Stimulated activated CD4-positive, alpha-beta T cell treated with anti-CD3 and anti-CD28 coated beads, Interleukin-12 subunit alpha, Interleukin-12 subunit beta, amount 100 ng/mL, for 4 hours (primary cell): ENCODE measurements at places on chromosomes 3 and 15.

GRCh38 chr3:66473692-66474091, 27.1 kb downstream of the LRIG1 start:
- DNase-seq, result no peak

- no peak for DNase-seq
Measured at GRCh38 chr3:136979204-136979603, 21.4 kb downstream of the IL20RB start.

GRCh38 chr15:72836676-72837330, 53.2 kb upstream of the ADPGK start:
- DNase-seq, result no peak

- DNase-seq, result no peak
Measured at GRCh38 chr15:61227950-61228936, 859 bp downstream of the RORA start.

- no peak for DNase-seq
Measured at GRCh38 chr3:113243846-113244245, 32.5 kb downstream of the BOC start.

DNA sequence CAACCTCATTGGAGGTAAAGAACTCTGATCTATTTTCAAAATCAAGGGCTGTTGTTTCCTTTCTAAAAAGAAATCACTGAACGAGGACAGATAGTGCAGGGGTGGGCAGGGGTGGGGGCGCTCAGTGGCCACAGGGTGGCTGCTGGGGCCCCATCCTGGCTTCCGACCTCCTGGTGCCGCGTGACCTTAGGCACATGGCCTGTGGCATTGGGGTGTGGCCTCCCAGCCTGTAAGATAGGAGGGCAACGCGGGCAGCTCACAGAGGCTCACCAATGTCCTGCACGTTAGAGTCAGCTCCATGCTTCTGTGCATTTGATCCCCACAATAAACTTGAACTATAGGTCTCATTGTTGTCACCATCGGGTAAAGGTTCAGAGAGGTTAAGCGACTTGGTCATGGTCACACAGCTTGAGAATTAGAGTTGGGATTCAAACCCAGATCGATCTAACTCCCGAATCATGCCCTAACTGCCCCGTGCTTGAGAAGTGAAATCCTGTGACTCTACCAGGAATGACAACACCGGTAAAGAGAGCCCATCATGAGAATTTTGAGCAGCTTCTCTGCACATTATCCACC, 148.0 kb upstream of the SLC6A11 start:
- DNase-seq, result no peak
